NCI-H82 (cell line): ENCODE measurements at places on chromosomes 13 and 19.
A peak's percentile ranks its signal among the peaks of the same experiment; 100 is the strongest.

- DNase-seq, result peak; percentile 71
Observed at GRCh38 chr13:112893570-112894422, 75.2 kb upstream of the MCF2L start.

- DNase-seq, result peak; percentile 90
Observed at GRCh38 chr13:98478189-98479129, 98.4 kb downstream of the STK24 start.

- DNase-seq, result no peak
Observed at GRCh38 chr13:72125561-72125960, 258.6 kb upstream of the DACH1 start.

GRCh38 chr13:20891768-20892167 lies 10.8 kb downstream of the XPO4 start:
- DNase-seq, result no peak

DNA sequence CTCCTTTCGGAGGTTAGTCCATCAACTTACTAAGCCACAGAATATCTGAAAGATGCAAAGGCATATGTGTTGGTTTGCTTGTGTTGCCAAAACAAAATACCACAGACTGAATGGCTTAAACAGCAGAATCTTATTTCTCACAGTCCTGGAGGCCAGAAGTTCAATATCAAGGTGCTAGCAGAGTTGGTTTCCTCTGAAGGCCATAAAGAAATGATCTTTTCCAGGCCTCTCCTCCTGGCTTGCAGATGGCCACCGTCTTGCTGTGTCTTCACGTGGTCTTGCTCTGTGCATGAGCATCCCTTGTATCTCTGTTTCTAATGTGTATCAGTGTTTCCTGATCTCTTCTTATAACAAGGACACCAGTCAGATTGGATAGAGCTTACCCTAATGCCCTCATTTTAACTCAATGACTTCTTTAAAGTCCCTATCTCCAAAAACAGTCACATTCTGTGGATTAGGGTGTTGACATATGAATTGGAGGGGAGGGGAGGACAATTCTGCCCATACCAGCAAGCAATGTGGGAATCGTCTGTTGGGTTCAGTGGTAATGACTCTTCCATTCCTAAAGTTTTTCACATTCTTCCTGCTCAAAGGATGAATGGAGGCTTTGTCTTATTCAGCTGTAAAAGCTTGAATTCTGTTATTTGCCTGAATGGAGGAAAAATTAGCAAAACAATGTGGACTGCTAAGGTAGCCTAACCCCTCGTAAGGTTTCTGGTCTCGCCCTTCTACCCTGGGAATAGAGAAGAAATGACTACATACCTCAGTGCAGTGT lies 715.7 kb downstream of the DIAPH3 start:
- no peak for DNase-seq

DNA sequence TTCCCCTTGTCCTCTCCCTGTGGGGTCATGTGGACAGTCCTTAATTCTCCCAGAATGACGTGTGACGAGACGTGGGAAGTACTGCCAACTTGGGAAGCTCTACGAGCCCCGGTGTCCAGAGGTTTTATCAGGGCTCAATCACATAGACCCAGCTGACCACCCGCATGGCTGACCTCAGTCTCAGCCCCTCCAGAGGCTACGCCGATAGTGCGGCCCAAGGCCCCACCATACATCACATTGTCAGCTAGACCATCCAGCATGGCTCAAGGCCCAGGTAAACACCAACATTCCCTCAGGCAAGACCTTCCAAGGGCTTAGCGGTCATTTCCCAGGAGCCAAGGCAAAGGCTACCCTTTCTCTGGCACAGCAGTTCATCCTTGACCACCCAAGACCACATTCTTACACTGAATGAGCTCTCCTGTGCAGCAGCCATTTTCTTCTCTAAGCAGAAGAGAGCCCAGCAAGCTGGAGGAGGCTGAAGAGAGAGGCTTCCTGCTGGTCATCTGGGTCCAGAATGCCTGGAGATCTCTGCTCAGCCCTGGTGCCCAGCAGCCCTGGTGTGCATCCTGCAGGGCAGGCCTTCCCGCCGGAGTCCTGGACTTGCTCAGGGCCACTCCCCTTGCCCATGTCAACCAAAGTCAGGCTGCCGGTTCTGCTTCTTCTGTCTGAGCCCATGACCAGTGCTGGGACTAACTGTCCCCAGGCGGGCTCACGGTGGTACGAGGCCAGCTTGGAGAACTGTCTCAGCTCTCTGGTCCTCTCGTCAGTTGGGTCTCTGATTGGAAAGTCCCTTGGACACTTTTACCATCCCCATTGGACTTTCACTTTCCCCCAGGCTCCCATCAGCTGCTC lies 7.9 kb upstream of the F10 start:
- no peak for DNase-seq

DNA sequence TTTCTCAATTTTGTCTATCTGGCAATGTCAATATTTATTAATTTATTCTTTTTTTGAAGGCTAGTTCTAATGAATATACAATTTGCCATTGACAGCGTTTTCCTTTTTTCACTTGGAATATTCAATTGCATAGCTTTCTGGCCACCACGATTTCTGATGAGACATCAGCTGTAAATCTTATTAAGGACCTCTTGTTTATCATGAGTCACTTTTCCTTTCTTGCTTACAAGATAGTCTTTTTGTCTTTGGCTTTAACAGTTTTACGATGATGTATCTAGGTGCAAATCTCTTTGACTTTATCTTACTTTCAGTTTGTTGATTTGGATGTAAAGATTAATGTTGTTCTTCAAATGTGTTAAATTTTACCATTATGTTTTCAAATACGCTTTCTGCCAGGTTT lies 991.6 kb upstream of the SLC10A2 start:
- no peak for DNase-seq

DNA sequence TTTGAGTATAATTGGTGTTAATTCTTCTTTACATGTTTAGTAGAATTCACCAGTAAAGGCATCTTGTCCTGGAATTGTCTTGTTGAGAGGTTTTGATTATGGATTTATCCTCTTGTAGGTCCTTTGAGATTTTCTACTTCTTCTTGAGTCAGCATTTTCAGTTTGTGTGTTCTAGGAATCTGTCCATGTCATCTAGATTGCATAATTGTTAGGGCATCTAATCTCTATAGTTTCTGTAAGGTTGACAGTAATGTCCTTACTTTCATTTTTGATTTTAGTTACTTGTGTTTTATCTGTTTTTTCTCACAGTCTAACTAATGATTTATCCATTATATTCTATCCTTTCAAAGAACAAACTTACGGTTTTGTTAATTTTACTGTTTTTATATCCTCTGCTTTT lies 492.0 kb downstream of the FGF9 start:
- no peak for DNase-seq

GRCh38 chr19:13723206-13723605 lies 41.1 kb upstream of the MRI1 start:
- DNase-seq, result no peak

GRCh38 chr13:112113348-112113747 lies 46.4 kb downstream of the SOX1 start:
- DNase-seq, result no peak

DNA sequence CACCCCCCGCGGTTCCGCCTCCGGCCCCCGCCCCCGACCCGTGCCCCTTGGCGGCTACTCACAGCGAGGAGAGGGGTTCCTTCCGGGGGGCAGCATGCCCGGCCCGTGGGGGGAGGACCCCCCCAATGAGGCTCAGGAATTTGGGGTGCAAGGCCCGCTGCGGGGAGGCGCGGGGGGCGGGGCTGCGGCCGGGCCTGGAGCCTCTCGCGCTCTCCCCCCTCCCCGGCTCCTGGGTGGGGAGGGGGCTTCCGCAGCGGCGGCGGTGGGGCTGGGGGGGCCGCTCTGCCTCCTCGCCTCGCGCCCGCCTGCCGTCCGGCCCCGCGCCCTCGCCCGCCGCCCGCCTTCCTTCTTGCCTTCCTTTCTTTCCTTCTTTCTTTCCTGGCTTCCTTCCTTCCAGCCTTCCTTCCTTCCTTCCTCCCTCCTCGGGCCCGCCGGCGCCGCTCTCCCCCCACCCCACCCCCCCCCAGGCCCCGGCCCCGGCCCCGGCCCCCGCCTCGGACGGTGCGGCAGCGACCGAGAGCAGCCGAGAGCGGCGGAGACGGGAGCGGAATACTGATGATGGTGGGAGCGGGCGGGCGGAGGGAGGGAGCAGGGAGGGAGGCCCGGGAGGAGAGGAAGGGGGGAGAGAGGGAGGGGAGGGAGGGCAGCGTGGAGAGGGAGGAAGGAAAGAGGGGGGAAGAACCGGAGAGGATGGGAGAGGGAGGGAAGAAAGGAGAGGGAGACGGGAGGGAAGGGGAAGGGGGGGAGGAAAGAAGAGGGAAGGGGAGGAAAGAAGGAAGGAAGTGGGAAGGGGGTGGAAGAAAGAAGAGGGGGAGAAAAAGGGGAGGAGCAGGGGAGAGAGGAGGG lies at the start of gene LRRC4B:
LRRC4B (minus strand) TSS at position 554 of the 846 bp plus-strand sequence. CDS start 19,597 bp downstream, outside the sequence.
- DNase-seq, result peak; percentile 10

DNA sequence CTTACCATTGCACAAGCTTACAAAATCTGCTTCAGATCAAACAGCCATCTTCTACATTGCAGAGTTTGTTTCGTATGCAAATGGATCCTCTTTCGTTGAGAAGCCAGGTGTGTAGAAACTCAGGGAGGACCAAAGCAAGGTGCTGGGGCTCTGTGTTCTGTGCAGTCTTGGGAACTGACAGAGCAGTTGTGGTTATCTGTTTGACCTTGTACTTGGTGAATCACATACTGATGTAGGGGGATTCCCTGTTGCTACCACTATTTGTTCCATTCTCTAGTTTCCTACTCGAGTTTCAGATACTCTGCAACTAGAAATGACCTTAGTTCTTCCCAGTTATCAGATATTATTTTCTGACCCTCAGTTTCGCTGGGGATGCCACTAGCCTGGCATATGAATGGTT lies 95.2 kb upstream of the CLDN10 start:
- DNase-seq, result no peak

DNA sequence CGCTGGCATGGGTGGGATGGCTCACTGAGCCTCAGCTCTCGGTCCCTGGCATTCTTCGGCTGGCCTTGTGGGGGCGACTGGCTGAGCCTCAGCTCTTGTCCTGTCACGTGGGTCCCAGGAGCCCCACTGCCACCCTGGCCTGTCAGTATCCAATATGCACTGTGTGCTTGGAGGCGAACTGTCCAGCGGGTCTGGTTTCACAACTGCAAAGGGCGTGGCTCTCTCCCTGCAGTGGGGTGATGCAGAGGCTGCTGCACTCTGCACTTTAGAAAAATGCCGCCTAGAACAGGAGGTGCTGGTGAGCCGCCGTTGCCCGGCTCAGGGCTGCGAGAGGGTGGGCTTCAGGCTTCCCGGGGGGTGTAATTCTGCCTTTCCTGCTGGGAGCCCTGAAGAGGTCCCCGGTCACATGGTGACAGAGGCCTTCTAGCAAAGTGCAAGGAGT lies 17.0 kb upstream of the TMEM255B start:
- DNase-seq, result peak; percentile 62

DNA sequence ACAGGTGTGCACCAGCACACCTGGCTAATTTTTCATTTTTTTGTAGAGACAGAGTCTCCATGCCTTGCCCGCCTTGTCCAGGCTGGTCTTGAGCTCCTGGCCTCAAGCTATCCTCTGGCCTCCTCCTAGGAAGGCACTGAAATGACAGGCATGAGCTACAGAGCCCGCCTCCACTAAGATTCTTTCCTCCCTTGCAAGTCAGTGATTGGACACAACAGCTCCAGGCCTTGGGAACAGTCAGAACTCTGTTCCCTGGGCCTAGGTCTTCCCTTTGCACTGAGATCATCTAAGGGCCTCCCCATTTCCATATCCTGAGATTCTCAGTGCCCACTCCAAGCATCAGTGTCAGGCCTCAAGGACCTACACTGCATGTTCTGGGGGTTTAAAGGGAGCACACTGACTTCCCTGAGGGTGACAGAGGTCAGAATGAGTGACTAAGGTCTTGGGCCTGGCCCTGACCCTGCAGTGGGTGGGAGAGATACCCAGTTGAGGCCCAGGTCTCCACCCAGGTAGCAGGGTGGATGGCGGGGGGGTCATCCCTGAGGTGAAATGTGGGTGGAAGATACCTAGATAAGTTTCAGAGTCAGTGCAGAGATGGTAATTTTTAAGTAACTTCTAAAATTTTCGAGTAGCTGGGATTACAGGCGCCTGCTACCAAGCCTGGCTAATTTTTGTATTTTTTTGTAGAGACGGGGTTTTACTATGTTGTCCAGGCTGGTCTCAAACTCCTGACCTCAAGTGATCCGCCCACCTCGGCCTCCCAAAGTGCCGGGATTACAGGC lies 17.3 kb upstream of the ERCC1 start:
- DNase-seq, result peak; percentile 69
